Pancreas (tissue), 10 donors: ENCODE measurements at places on chromosomes 11 and 22.
A peak's percentile ranks its signal among the peaks of the same experiment; 100 is the strongest.

- DNase-seq = peak; percentile 1
These were observed 5.1 kb downstream of the MAPK8IP2 start for GRCh38 chr22:50605613-50606074.

- DNase-seq = no peak
These were observed 56.6 kb downstream of the NF2 start for GRCh38 chr22:29660021-29660420.

DNA sequence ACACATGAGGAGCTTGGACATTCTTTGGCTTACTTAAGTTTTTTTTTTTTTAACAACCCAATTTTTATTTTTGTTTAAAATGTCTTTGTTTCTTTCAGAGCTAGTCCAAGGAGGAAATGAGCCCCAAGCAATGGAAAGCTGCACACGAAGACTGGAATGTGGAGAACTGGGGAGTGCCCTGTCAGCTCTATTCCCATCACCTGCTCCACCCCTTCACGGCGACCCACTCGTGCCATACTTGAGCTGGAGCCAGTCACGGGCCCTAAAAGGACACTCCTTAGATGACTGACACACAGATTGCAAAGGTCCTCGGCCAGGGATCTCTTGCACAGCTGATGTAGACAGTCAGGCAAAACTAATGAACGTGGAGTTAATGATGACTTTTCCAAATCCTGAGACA is 10.6 kb upstream of the SLC25A18 start:
- no peak for DNase-seq

DNA sequence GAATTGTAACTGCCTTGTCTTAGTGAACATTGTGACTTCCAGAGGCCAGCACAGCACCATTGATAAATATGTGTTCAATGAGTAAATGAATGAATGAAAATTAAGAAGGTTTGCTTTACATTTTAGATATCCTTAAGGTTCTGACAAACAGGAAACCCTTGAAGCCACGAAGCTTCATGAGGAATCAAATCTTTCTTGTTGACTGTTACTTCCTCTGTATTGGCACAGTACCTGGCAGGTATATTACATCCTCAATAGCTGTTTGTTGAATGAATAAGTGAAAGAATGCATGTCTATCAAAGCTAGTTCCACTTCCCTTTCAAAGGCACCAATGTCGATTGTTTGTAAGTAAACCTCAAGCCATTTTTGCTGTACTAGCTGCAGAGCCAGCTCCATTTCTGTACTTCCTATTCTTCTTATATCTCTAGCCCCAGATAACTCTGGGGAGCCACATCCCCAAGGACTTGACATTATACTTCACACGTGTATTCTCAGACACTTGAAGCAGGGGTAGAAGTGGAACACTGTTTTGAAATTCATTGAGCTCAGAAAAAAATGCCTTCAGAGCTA is 140.3 kb upstream of the RAG2 start:
- no peak for DNase-seq

- DNase-seq = no peak
These were observed 286.2 kb downstream of the GRM5 start for GRCh38 chr11:88779577-88779976.

GRCh38 chr11:112801025-112801816 is 160.0 kb upstream of the NCAM1 start:
- DNase-seq = no peak

GRCh38 chr11:131695889-131696429 is 325.5 kb downstream of the NTM start:
- no peak for DNase-seq

DNA sequence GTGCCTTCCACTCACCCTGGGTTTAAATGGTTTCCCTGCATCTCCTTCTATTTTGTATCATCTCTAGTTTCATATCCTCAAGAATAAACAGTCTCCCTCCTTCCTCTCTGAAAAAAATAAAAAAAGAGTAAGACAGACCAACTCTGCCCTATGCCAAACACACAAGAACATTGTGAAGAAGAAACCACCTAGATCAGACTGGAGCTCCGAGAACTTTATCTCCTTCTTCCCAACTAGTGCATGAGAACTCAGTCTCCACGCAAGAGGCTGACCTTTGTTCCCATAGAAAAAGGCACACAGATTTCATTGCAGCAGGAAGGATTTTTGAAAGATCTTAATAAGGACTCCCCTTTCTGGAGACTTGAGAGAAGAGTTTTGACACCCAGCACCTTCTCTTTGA is 8.7 kb upstream of the PEX26 start:
- no peak for DNase-seq

GRCh38 chr11:87740968-87741367 is 434.3 kb downstream of the RAB38 start:
- DNase-seq = no peak

- no peak for DNase-seq
These were observed 1090.8 kb downstream of the BRD1 start for GRCh38 chr22:48736593-48737460.

- DNase-seq = no peak
These were observed 43.4 kb upstream of the CSNK2A3 start for GRCh38 chr11:11396301-11397035.

DNA sequence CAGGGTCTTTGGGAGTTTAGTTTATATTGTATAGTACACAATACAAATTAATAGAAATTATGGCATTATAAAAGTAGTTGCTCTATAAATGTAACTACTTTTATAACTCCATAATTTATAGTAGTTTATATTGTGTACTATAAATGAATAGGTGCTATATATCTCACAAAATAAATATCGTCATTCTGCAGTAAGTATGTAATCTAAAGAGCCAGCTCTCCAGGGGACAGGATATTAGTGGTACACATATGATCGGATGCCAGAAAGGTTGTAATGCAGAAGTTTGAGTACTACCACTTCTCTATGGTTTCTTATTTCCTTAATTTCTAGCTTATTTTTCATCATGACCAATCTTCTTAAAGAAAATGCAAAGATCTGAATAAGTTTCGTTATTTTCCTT is 20.2 kb upstream of the CWF19L2 start:
- DNase-seq = no peak

GRCh38 chr11:80350541-80350940 is 909.7 kb upstream of the TENM4 start:
- DNase-seq = no peak

DNA sequence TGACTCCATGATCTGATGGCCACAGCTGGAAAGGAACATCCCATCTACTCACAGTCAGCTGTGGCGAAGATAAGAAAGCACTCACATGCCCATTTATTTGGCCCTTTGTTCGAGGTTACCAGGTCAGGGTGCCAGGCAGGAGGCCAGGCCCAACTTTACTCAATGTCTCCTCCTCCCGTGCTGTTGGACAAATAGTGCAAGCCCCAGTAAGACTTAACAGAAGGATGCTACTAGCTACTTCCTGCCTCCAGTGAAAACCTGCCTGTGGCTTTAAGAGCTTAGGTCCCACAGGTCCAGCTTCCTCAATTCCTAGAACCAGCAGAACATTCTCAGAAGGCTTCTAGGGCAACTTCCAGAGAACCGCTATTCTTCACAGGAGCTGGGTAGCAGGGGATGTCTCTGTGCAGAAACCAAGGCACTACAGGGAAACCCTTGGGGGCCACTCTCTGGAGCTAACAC is 12.9 kb upstream of the CRY2 start:
- DNase-seq = no peak

DNA sequence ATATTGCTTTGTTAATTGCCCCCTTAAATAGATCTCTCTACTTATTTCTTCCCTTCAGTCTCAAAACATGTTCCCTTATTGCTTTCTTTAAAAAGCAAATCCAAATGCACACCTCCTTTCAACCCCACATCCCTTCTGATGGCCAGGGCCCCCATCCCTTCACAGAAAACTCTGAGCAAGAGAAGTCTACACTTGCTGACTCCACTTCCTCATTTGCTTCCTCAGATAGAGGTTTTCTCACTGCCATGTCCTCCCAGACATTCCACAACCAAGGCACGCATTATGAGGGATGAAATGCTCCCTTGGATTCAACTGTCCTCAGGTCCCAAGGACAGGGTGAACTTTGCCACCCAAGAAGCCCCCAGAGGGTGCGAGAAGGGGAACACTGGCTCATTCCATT is 43.1 kb downstream of the CSNK2A3 start:
- DNase-seq = no peak

DNA sequence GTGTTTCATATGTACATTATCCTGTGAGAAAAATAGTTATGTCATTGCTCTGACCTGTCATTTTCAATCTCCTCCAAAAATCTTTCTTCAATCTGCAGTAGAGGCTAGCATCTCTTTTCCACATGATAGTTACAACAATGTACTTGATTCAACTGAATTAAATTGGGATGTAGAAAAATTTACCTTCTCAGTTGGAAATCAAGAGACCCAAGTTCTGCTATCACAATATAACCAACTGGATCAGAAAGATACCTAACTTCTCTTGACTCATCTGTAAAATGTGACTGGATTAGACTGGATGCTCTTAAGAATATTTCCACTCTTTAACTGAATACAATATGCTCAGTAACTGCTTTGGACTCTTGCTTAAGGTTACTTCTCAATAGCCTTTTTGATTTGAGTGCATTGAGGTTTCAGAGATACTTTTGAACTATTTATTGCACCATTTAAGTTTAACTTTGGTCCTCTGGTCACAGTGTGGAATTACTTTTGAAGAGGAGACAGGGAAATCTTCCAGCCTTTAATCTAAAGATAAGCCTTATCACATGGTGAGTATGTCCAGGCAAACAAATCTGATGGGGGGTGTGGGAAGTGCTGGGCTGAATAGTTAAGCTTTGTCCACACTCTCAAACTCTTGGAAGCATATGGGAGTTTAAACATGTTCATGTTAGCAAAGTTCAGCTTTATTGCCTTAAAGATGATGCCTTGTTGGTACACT is 82.3 kb downstream of the YAP1 start:
- no peak for DNase-seq

- DNase-seq = no peak
These were observed 879.7 kb downstream of the JRKL start for GRCh38 chr11:97269527-97269926.

DNA sequence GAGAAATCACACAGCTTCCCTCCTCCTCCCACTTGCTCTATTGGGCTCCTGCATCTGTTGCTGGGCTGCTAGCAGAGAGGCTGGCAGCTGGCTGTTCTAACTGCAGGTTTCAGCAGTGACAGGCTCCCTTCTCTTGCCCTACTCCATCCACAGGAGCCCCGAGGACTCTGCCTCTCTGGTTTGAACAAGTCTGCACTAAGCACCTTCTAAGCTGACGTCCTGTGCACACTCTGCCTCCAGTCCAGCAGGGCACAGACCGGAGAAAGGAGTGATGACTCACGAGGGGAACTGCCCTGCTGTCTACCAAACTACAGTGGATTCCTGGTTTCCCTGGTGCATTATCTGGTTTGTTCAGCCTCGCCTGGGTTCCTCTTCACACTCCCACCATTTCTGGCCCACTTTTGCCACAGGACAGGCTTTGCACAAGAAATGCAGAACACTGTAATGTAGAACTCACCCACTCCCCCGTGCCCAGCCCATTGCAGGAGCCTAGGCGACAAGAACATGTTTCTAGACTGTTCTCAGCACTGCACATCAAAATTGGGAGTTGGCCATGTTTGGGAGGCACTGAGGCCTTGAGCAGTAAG is 26.0 kb downstream of the IL10RA start:
- DNase-seq = no peak

GRCh38 chr11:20000351-20001134 is 159.7 kb downstream of the DBX1 start:
- peak; percentile 32 for DNase-seq

GRCh38 chr11:45107029-45107428 is 39.4 kb upstream of the PRDM11 start:
- DNase-seq = no peak

- peak; percentile 84 for DNase-seq
These were observed 5.7 kb upstream of the ACAT1 start for GRCh38 chr11:108115500-108116140.

GRCh38 chr11:108322666-108323065 is 99.8 kb downstream of the ATM start:
- no peak for DNase-seq

DNA sequence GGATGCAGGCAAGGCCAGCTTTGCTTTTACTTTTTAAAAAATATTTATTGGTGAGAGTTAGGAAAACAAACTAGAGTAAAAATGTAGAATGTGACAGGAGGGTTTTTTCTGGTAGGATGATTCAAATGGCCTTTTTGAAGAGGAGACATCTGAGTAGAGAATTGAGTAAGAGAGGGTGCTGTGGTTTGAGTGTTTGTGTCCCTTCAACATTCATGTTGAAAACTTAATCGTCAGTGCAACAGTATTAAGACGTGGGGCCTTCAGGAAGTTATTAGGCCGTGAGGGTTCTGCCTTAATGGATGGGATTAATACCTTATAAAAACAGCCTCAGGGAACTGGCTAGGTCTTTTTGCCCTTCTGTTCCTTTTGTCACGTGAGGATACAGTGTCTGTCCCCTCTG is 288.8 kb upstream of the C11orf87 start:
- no peak for DNase-seq

DNA sequence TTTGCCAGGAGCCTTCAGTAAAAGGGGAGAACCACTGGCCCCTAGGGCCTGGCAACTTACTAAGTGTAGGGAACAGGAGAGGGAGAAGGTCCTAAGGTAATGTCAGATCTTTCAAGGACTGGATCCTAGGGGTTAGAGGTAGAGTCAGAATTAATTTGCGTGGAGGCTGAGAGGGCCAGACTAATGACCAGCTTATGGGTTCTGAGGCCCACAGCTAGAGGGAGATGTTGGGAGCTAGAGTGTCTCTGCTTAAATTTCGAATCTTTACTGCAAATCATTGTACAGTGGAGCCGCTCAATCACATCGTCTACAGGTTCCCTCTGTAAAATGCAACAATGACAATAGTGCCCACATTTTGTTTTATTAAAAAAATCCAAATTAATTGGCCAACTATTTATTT is 31.4 kb downstream of the CLMP start:
- no peak for DNase-seq

DNA sequence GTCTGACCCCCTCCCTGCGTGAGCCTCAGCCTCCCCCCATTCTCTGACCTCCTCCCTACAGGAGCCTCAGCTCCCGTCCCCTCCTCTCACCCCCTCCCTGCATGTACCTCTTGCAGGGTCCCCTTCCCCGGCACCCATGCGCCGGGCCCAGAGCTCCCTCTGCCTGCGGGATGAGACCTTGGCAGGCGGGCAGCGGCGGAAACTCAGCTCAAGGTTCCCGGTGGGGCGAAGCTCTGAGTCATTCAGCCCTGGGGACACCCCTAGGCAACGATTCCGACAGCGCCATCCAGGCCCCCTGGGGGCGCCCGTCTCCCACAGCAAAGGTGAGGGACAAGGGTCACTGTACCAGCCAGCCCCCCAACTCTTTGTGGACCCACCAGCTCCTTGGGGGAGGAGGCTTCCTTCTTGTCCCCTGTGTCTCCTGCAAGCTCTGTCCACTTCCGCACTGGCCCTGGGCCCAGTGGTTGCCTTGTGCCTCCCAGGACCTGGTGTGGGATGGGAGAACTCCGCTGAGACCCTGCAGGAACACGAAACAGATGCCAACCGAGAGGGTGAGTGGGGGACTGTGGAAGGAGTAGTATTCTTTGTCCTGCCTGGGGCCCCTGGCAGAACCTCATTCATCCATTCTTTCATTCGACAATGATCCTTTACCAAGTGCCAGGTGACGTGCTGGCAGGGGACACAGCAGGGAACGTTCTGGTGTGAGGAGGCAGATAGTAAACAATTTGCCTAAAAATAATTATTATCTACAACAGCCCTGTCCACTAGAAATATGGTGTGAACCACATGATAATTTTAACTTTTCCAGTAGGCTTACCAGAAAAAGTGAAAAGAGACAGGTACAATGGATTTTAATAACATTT is 3.7 kb upstream of the RPS6KA4 start:
- peak; percentile 89 for DNase-seq
